ENCODE measurements at places on chromosomes 6 and 20. TPM values are rescaled to one million over a fixed set of nuclear protein-coding genes. Genes with fewer than 3 reads are reported as not detected.

Gene VWA7
- not detected for total RNA-seq

Gene MATN4
- not detected for total RNA-seq

Gene CENPW
- 2.2 TPM for total RNA-seq

Gene UFL1
- total RNA-seq: 21.6 TPM

Gene CST4
- total RNA-seq: 0.78 TPM

Gene RSPO3
- total RNA-seq: 0.26 TPM

Gene PKIB
- 2.6 TPM for total RNA-seq

Gene TNFAIP3
- 29.6 TPM for total RNA-seq

Gene DNMT3B
- 2.3 TPM for total RNA-seq

Gene OLIG3
- not detected for total RNA-seq

Gene FAXC
- 3.8 TPM for total RNA-seq

Gene OR2H1
- not detected for total RNA-seq

Gene BCKDHB
- 10.0 TPM for total RNA-seq

Gene GJA1
- 187 TPM for total RNA-seq

Gene POU5F1
- not detected for total RNA-seq

Gene MMUT
- total RNA-seq: 13.7 TPM

Gene DOK5
- total RNA-seq: 2.1 TPM

Gene ZKSCAN3
- 11.9 TPM for total RNA-seq

Gene BACH2
- 0.78 TPM for total RNA-seq

Gene MTRF1L
- 14.9 TPM for total RNA-seq

Gene BFSP1
- 6.4 TPM for total RNA-seq

Gene LBP
- total RNA-seq: 1.3 TPM

Gene NHLRC1
- total RNA-seq: 1.0 TPM

Gene RIPOR3
- 13.7 TPM for total RNA-seq

Gene FHL5
- not detected for total RNA-seq

Gene GABRR1
- not detected for total RNA-seq

Gene RBL1
- 6.7 TPM for total RNA-seq

Gene ADGRF5
- total RNA-seq: 3.2 TPM

Gene NKX2-2
- not detected for total RNA-seq

Gene TP53TG5
- total RNA-seq: not detected

Gene BTNL2
- not detected for total RNA-seq

Gene MRPL2
- 41.3 TPM for total RNA-seq

Gene TBXT
- total RNA-seq: not detected

Gene MUC22
- not detected for total RNA-seq

Gene SERINC1
- 102 TPM for total RNA-seq

Gene POPDC3
- total RNA-seq: 39.7 TPM

Gene MRAP2
- total RNA-seq: 0.13 TPM

Gene COL21A1
- 1.0 TPM for total RNA-seq

Gene GHRH
- not detected for total RNA-seq

Gene KHDC1L
- not detected for total RNA-seq

Gene SSTR4
- not detected for total RNA-seq

Gene TUBB2B
- 2.3 TPM for total RNA-seq

Gene TCF15
- not detected for total RNA-seq

Gene SIRPD
- total RNA-seq: not detected

Gene ZC3H12D
- not detected for total RNA-seq

Gene CD40
- total RNA-seq: 7.3 TPM

Gene TTI1
- total RNA-seq: 17.6 TPM

Gene OTOR
- not detected for total RNA-seq

Gene LY86
- total RNA-seq: not detected

Gene SLC22A23
- 6.5 TPM for total RNA-seq
